Chondrocyte (in vitro differentiated cells): ENCODE measurements at places on chromosomes 4 and X. TPM values are rescaled to one million over a fixed set of nuclear protein-coding genes. Genes with fewer than 3 reads are reported as not detected.

MAGEB10 gene
- total RNA-seq = not detected in 3 replicates

EFHC2 gene
- total RNA-seq = not detected in 3 replicates

TKTL2 gene
- not detected in 3 replicates for total RNA-seq

F8A3 gene
- total RNA-seq = 6.1 to 8.6 TPM (median 6.1 TPM) in 3 replicates

MBNL3 gene
- total RNA-seq = 3.8 to 7.5 TPM (median 4.5 TPM) in 3 replicates

GLOD5 gene
- not detected in 3 replicates for total RNA-seq

TRAM1L1 gene
- 4.1 to 5.0 TPM (median 4.2 TPM) in 3 replicates for total RNA-seq

XK gene
- 0.07 TPM in 1 of 3 replicates, not detected in the others for total RNA-seq

PLP2 gene
- 120 to 203 TPM (median 187 TPM) in 3 replicates for total RNA-seq

VCX3B gene
- not detected in 3 replicates for total RNA-seq

ENPEP gene
- 0.63 to 2.2 TPM (median 0.72 TPM) in 3 replicates for total RNA-seq

YTHDC1 gene
- 53.9 to 54.8 TPM (median 54.1 TPM) in 3 replicates for total RNA-seq

ADH1B gene
- 0.31 to 1.2 TPM (median 0.69 TPM) in 3 replicates for total RNA-seq

TBC1D9 gene
- total RNA-seq = 40.5 to 46.5 TPM (median 42.0 TPM) in 3 replicates

UGDH gene
- total RNA-seq = 151 to 207 TPM (median 156 TPM) in 3 replicates

GRCh38 chr4:3461515-3462291, 1.4 kb upstream of the DOK7 start:
- H3K27ac ChIP-seq = peak overlapping the region; percentile 32
- no peak for DNase-seq
- peaks cover 7% of the 10 kb centered on the region for H3K27me3 ChIP-seq
- no peaks in the 10 kb centered on the region for H3K36me3 ChIP-seq

- H3K36me3 ChIP-seq = peaks cover 3% of the 10 kb centered on the region
- H3K27me3 ChIP-seq = peaks cover 3% of the 10 kb centered on the region
- H3K4me1 ChIP-seq = peaks cover 4% of the 10 kb centered on the region
- DNase-seq = no peak
- no peak overlapping the region for H3K27ac ChIP-seq
Measured at GRCh38 chrX:23554304-23554703, 113.0 kb upstream of the PRDX4 start.

DNA sequence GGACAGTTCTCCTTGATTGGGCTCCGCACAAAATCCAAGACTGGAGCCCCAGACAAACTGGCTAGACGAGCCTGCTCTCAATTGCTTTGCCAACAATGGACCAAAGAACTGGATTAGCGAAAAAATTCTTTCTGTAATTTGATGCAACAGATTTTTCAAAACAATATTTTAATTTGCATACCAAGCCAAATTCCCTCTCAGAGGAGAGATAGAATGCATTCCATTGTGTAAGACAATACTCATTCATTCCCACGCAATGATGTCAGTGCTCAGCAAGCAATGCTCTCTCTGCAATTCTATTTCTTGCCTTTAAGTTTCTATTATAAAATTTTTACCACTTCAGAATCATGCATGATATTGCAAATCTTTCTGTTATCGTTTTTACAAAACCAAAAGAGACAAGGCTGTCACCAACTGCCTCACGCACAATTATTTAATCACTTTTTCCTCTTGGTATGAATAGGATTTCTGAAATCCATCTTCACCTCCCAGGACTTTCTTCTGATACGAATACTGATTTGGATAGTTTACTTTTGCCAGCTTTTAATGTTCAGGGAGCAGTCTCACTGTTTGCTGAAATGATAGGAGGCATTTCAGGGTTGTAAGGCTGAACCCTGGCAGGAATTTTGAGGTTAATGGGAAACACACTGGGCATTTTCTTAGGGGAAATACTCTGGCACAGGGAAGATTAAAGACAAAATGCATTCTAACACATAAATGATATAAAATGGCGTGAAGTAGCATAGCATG, 46.1 kb upstream of the HCCS start:
- no peak for DNase-seq
- H3K27ac ChIP-seq = peak overlapping the region; percentile 83
- no peaks in the 10 kb centered on the region for H3K27me3 ChIP-seq
- H3K4me1 ChIP-seq = peaks cover 29% of the 10 kb centered on the region
- no peaks in the 10 kb centered on the region for H3K36me3 ChIP-seq

DNA sequence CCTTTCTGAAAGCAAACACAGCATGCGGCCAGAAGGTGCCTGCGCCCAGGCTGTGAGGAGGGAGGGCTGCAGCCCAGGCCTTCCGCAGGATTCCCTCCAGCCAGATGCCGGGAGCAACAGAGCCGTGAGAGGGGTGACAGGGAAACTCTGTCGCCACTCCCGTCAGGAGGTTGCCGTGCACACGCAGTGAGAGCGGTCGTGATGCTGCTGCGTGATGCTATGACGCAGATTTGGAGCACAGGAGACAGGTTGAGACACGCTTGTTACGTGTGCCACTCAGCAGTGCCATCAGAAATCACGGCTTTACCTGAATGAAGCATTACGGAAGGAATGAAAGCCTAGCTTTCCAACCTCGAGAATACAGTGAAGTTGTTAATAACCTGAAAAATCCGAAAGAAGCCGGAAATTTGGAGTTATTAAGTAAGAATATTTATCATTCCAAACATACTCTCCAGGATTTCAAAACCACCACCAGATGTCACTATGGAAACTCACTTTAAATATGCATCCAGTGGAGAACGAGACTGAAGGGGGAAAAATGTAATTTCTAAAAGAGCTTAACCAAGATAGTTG, 54.4 kb downstream of the FAT1 start:
- peak overlapping the region; percentile 40 for H3K4me3 ChIP-seq
- peaks cover 17% of the 10 kb centered on the region for H3K36me3 ChIP-seq
- H3K27me3 ChIP-seq = no peaks in the 10 kb centered on the region
- peaks cover 67% of the 10 kb centered on the region for H3K4me1 ChIP-seq

GRCh38 chr4:18980516-18981233, 959.1 kb upstream of the LCORL start:
- H3K4me3 ChIP-seq = no peak overlapping the region
- no peaks in the 10 kb centered on the region for H3K36me3 ChIP-seq
- H3K27me3 ChIP-seq = no peaks in the 10 kb centered on the region
- no peaks in the 10 kb centered on the region for H3K4me1 ChIP-seq
- DNase-seq = no peak

- peaks cover 15% of the 10 kb centered on the region for H3K36me3 ChIP-seq
- peaks cover 82% of the 10 kb centered on the region for H3K4me1 ChIP-seq
- DNase-seq = no peak
- H3K27ac ChIP-seq = peak overlapping the region; percentile 91
- peak overlapping the region; percentile 20 for H3K4me3 ChIP-seq
Measured at GRCh38 chrX:136192839-136193414, 45.6 kb downstream of the FHL1 start.

DNA sequence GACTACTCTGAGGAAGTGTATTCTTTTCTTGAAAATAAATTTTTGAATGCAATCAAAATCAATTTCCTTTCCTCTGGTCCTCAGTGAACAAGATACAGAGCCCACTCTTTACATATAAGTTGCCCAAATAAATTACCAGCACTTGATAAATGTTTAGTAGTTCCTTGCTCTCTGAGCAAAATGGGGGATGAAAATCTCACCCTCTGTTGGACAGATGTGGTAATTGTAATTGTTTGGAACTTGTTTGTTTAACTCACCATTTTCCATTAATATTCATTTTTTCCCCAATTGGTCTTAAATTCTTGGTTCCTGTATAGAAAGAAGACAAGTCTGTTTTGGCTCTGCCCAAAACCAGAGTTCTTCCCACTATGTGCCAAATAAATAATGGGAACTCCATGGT, 146.3 kb downstream of the LDB2 start:
- no peaks in the 10 kb centered on the region for H3K36me3 ChIP-seq
- H3K27me3 ChIP-seq = no peaks in the 10 kb centered on the region
- no peak overlapping the region for H3K4me3 ChIP-seq
- H3K27ac ChIP-seq = no peak overlapping the region

DNA sequence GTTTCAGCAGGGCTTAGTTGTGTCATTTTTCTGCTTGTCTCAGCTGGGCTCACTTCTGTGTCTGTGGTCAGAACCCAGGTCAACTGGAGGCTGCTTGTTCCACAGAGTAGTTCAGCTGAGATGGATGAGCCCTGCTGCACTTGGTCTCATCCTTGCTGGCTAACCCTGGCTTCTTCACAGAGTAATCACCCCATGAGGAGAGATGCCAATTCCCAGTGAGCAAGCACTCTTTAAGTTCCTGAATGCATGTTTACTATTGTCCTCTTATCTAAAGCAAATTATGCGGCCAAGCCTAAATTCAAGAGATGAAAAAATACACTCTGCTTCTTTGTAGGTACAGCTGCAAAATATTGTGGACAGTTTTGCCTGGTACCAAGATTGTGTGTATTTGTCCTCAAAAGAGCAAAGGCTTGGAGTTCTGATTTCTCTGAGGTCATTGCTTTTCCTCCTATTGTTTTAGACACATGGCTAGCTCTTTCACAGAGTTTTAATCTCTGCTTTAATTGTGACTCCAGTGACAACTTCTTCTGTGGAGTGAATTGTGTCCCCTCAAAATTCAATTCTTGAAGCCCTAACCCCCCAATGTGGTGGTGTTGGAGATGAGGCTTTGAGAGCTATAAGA, 236.6 kb upstream of the ANKRD50 start:
- H3K4me1 ChIP-seq = peaks cover 40% of the 10 kb centered on the region
- H3K4me3 ChIP-seq = no peak overlapping the region
- peak overlapping the region; percentile 27 for H3K27ac ChIP-seq
- H3K36me3 ChIP-seq = peaks cover 5% of the 10 kb centered on the region

- H3K4me1 ChIP-seq = peaks cover 47% of the 10 kb centered on the region
- DNase-seq = no peak
- no peak overlapping the region for H3K4me3 ChIP-seq
- peak overlapping the region; percentile 76 for H3K27ac ChIP-seq
- no peaks in the 10 kb centered on the region for H3K36me3 ChIP-seq
Measured at GRCh38 chrX:17547658-17548057, 172.7 kb downstream of the NHS start.

DNA sequence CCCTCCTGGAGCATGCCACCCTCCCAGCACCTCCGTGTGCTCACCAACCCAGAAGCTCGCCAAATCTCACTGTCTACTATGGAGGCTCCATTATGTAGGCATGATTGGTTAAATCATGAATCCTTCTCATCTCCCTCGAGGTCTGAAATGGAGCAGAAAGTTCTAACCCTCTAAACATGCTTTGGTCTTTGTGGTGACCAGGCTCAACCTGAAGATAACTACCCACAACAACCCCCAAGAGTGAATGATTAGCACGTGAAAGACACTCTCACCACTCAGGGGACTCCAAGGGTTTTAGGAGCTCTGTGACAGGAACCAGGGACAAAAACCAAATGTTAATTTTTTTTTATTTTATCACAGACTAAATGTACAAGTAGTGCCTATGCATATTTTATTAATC, 47.2 kb downstream of the APBB2 start:
- no peak overlapping the region for H3K4me3 ChIP-seq
- H3K36me3 ChIP-seq = peaks cover 12% of the 10 kb centered on the region
- H3K4me1 ChIP-seq = peaks cover 18% of the 10 kb centered on the region
- no peaks in the 10 kb centered on the region for H3K27me3 ChIP-seq
- no peak for DNase-seq

- no peaks in the 10 kb centered on the region for H3K27me3 ChIP-seq
- no peak overlapping the region for H3K4me3 ChIP-seq
- peaks cover 43% of the 10 kb centered on the region for H3K4me1 ChIP-seq
- no peak for DNase-seq
Measured at GRCh38 chr4:76626686-76627465, 191.8 kb downstream of the SHROOM3 start.

DNA sequence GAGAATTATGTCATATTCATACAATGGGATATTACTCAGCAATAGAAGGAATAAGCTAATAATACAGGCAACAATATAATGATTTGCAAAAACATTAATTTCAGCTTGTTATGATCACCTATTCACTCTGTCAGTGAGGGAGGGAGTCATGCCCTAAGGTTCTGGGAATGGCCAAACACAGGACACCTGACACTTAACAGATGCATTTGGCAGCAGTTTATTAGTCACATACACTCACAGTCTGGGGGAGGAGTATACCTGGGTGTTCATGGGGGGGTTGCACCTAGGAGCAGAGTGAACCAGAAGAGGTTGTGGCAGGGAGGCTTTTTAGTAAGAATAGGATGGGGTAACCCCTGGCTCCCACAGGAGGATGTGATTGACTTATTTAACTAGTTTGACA, 38.3 kb downstream of the SERPINA7 start:
- no peaks in the 10 kb centered on the region for H3K36me3 ChIP-seq
- no peak overlapping the region for H3K27ac ChIP-seq
- no peak for DNase-seq
- no peak overlapping the region for H3K4me3 ChIP-seq
- peaks cover 3% of the 10 kb centered on the region for H3K4me1 ChIP-seq
- H3K27me3 ChIP-seq = no peaks in the 10 kb centered on the region

DNA sequence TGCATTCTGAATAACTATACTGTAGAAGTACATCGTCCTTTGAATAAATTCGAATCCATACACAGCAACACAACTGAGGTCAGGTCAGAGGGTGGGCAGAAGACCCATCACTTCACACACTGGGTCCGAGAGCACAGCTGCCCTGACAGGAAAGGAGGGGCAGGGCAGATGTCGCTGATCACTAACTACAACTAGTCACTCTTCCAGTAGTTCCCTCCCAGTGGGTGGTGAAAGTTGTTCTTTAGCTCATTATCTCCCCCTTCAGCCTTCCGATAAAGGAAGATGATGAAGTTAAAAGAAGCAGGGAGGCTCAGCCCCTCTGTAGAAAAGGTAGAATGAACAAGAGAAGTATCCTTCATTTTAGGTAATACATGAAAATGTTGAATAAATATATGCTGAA, 278.9 kb downstream of the INPP4B start:
- DNase-seq = no peak
- H3K4me3 ChIP-seq = no peak overlapping the region
- H3K36me3 ChIP-seq = no peaks in the 10 kb centered on the region

DNA sequence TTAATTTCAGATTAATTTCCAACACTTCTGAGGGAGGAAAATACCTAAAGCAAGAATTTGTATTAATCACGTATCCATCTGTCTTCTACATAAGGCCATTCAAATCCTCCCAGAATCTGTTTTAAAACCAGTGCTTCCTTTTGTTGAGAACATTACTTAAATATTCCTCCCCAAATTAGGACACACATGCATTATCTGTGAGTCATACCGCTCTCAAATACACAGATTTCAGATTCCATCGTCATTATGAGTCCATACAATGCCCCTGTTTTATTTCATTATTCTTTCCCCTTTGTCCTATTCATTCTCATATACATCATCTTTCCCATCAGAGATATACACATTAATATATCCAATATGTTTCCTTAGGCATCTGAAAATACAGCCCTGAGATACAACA, 57.3 kb upstream of the PRSS12 start:
- peaks cover 2% of the 10 kb centered on the region for H3K36me3 ChIP-seq
- no peak overlapping the region for H3K4me3 ChIP-seq
- no peak for DNase-seq
- no peak overlapping the region for H3K27ac ChIP-seq
- H3K27me3 ChIP-seq = peaks cover 8% of the 10 kb centered on the region
- peaks cover 5% of the 10 kb centered on the region for H3K4me1 ChIP-seq

GRCh38 chr4:55793479-55793878, 26.1 kb upstream of the EXOC1L start:
- peak; percentile 80 for DNase-seq
- H3K27me3 ChIP-seq = peaks cover 19% of the 10 kb centered on the region
- H3K4me1 ChIP-seq = no peaks in the 10 kb centered on the region

DNA sequence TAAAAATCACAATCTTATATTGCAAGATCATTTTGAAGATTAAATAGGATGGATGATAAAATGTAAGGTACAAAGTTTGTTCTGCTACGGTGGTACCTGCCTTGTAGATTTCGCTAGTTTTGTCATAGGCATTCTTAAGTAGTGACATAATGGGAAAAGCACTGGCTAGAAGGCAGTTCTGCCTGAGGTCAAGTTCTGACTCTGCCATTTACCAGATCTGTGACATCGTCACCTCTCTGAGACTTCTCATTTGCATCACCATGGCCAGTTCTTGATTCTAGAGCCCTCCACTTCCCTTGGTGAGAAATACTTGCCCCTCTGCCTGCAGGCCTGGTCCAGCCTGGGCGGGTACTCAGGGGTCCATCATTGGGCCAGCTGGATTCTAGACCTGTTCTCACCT, 85.2 kb downstream of the HS3ST1 start:
- H3K27me3 ChIP-seq = peaks cover 1% of the 10 kb centered on the region
- H3K4me3 ChIP-seq = no peak overlapping the region
- no peak for DNase-seq
- no peaks in the 10 kb centered on the region for H3K36me3 ChIP-seq
